ENCODE measurements at places on chromosomes 2 and 18. TPM values are rescaled to one million over a fixed set of nuclear protein-coding genes. Genes with fewer than 3 reads are reported as not detected.

DNA sequence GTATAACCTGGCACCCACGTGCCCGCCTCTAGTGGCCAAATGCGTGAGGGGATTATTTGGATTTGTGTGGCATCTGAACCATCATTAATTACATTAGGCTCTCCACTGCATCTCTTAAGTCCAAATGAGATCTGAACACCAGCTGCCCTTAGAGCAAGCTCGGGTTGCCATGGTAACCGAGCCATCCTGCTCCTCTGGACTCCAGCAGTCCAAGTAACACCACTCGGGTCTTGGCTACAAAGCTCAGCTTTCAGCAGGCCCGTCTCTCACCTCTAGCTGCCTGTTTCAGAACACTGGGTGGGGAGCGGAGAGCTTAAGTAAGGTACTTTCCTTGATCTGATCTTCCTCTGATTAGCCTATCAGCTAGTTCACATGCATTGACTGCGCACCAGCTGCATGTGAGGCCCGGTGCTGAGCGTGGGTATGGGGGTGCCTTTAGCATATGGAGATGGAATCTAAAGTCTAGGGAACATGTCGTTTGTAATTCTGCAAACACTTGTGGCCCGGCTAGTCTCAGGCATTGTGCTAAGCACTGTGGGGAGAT lies 14.1 kb upstream of the CYS1 start:
- DNase-seq, result no peak

Gene CFAP65
- not detected for total RNA-seq

Gene C2orf49
- total RNA-seq, result 13.2 TPM

GRCh38 chr2:111202266-111203040 lies 81.7 kb downstream of the BCL2L11 start:
- no peak for DNase-seq

All from right cardiac atrium (tissue), 5 donors.